ENCODE measurements at places on chromosomes 13 and 19.

- no peak for DNase-seq
These were observed 4.9 kb downstream of the UBL3 start for GRCh38 chr13:29845440-29846056.

- DNase-seq = no peak
These were observed 71.2 kb upstream of the GTF3A start for GRCh38 chr13:27353166-27353583.

DNA sequence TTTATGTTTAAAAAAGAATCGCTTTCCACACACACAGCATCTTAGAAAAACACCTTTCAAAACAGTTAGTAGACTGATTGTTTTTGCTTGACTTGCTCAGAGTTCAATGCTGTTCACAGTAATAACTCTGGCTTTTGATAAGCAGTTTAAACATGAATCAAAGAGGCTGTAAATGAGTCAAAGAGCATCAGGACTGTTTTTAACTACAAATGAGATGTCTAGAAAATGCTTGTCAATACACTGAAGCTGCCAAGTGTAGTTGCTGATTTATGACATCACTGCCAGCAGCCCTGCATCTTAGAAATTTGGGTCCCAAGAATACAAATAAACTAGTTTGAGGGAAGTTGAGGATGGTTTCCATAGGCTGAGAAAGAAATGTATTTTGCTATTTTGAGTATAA lies 2057.1 kb upstream of the PCDH20 start:
- no peak for DNase-seq

- no peak for DNase-seq
These were observed 5.2 kb upstream of the SRRM5 start for GRCh38 chr19:43606569-43607229.

GRCh38 chr13:76600081-76600480 lies 286.1 kb downstream of the KCTD12 start:
- no peak for DNase-seq

DNA sequence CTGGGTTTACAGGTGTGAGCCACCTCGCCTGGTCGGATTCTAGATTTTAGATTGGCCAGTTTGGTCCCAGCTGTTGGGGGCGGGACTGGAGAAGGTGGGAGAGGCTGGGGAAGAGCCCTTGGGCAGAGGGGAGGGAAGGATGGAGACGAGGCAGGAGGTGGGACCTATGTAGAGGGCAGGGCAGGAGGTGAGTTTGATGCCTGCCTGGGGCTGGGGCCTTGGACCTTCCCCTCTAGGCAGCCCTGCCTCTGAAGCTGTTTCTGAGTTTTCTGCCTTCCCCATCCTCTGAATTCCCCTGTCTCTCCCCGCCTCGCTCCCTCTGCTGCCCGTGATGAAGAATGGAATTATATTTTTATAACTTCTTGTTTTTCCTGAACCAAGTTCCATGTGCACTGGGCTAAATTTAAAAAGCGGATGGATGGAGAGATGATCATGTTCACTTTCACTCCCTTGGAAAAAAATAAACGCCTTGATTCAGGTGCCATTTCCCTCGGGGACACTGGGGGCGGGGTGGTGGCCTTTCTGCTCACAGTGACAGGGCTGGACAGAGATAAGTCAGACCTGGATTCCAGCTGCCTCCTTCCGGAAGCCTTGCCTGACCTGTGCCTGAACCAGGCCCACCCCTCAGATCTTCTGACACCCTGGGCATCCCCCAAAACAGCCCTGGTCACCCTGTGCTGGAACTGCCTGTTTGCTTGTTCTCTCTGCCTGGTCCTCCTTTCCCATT lies 16.5 kb upstream of the TNFAIP8L1 start:
- no peak for DNase-seq

GRCh38 chr19:44807652-44808462 lies 1.0 kb upstream of the BCAM start:
- DNase-seq = no peak

DNA sequence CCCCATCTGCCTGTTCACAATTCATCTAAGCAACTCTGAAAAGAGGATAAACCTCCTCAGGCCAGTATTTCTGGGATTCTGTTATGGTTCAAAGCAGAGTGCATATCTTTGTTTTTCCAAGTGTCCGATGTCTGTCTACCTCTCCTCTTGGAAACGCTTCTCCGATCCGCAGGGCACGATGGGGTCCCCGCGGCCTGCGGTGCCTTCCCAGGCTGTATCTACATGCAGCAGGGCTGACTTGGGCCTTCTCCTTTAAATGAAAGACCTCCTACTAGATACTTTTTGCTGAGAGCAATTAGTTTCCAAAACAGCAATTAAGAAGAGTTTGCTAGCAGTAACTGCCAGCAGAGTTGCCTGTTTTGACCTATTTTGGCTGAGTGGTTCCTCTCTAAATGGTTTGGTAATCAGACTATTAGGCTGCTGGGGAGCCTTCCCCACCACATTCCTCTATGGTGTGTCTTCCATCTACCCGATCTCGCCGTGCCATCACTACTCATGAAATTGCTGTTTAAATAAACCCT lies 23.5 kb downstream of the COL4A2 start:
- no peak for DNase-seq

- DNase-seq = no peak
These were observed 2859.1 kb downstream of the PCDH9 start for GRCh38 chr13:64371045-64371444.

DNA sequence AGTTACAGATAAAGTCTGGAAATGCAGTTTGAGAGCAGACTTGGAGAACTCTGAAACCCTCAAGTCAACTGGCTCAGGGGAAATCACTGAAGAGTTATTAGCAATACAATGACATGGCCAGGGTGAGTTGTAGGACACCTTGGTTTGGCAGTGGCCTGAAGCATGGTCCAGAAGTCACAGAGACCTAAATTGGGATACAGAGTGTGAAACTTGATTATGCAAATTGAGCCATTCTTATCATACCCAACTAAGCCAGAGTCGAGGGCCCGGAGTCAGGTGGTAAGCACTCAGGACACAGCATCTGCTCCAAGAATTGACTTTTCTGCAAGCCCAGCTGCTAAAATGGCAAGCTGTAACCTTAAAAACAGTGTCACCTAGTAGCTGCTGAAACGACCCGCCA lies 224.5 kb downstream of the DCLK1 start:
- DNase-seq = no peak

- no peak for DNase-seq
These were observed at the start of gene OLFM2 for GRCh38 chr19:9936326-9937000. Gene OLFM2, minus strand, starts transcription at chr19:9936515. Its CDS starts 149 bp downstream, at chr19:9936366.

DNA sequence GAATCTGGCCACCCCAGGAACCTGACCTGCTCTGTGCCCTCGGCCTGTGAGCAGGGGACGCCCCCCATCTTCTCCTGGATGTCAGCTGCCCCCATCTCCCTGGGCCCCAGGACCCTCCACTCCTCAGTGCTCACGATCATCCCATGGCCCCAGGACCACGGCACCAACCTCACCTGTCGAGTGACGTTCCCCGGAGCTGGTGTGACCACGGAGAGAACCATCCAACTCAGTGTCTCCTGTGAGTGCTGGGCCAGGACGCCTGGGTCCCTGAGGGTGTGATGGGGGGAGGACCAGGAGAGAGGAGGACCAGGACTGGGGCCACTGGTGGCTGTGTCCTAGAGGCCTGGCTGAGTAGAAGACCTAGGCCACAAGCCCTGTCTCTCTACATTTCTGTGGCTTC lies 13.0 kb upstream of the CD33 start:
- no peak for DNase-seq

DNA sequence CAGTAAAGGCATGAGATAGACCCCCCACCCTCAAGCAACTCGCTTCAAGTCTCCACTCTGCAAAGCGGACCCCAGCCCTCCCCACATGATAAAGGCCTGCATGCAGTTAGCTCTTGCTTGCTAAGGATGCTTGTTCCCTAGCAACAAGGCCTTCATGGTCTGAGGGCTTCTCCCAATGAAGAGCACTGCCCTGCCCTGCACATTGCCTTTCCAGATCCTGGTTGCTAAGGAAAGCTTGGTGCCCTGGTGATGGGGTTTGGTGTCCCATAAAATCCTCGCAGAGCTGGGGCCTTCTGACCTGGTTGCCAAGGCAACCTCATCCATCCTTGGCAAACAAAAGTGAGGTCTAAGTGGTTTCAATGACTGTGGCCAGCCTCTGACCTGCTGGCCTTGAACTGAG lies 6.0 kb downstream of the DBP start:
- no peak for DNase-seq

- DNase-seq = no peak
These were observed 1.1 kb downstream of the CYP2S1 start for GRCh38 chr19:41194157-41194552.

GRCh38 chr13:33349986-33350826 lies 64.7 kb upstream of the STARD13 start:
- DNase-seq = no peak

GRCh38 chr13:19185086-19185864 lies 3.7 kb upstream of the TUBA3C start:
- no peak for DNase-seq
